Hair follicle dermal papilla cell (primary cell): ENCODE measurements at places on chromosomes 1 and 21. TPM values are rescaled to one million over a fixed set of nuclear protein-coding genes. Genes with fewer than 3 reads are reported as not detected.

Gene ERICH3
- total RNA-seq = not detected in 2 replicates

Gene PPM1J
- 1.3 and 1.6 TPM in 2 replicates for total RNA-seq

Gene S100A7
- total RNA-seq = not detected in 2 replicates

Gene MOV10
- total RNA-seq = 52.6 and 61.0 TPM in 2 replicates
